ENCODE measurements at places on chromosomes 1 and 21. TPM values are rescaled to one million over a fixed set of nuclear protein-coding genes. Genes with fewer than 3 reads are reported as not detected.
A peak's percentile ranks its signal among the peaks of the same experiment; 100 is the strongest.

GRCh38 chr1:41868241-41868998, 50.3 kb downstream of the HIVEP3 start:
- H3K27me3 ChIP-seq, result no peaks in the 10 kb centered on the region
- no peak overlapping the region for H3K4me3 ChIP-seq
- H3K36me3 ChIP-seq, result no peaks in the 10 kb centered on the region
- H3K4me1 ChIP-seq, result no peaks in the 10 kb centered on the region

DNA sequence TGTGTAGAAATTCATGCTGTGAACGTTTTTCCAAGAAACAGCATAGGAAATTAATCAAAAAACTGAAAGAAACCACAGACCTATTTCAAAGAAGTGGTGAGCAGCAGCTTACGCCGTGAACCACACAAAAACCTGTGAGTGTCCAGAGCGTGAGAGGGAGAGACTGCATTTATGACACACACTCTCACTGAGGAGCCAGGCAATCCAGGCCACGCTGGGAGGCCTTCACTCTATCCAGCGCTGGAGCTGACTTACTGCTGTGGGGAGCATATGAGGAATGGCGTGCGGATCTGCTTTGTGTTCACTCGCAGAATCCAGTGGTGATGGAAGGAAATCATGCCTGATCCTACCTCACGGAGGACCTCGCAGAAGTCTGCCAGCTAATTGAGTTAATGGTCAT, 12.7 kb downstream of the ADAMTS1 start:
- no peak for DNase-seq
- no peaks in the 10 kb centered on the region for H3K4me1 ChIP-seq
- no peaks in the 10 kb centered on the region for H3K36me3 ChIP-seq
- H3K27me3 ChIP-seq, result no peaks in the 10 kb centered on the region
- no peak overlapping the region for H3K4me3 ChIP-seq

The TTC22 gene
- 1.7 TPM for total RNA-seq

GRCh38 chr21:23026878-23027277, 2028.7 kb downstream of the NCAM2 start:
- no peak for DNase-seq
- no peak overlapping the region for H3K4me3 ChIP-seq
- H3K36me3 ChIP-seq, result no peaks in the 10 kb centered on the region
- H3K27me3 ChIP-seq, result no peaks in the 10 kb centered on the region
- H3K4me1 ChIP-seq, result no peaks in the 10 kb centered on the region

GRCh38 chr1:158124999-158125398, 55.7 kb upstream of the CD1D start:
- no peaks in the 10 kb centered on the region for H3K4me1 ChIP-seq
- H3K27ac ChIP-seq, result no peak overlapping the region
- peaks cover 7% of the 10 kb centered on the region for H3K27me3 ChIP-seq
- no peaks in the 10 kb centered on the region for H3K36me3 ChIP-seq
- DNase-seq, result peak; percentile 93

GRCh38 chr1:232209357-232209756, 420.6 kb downstream of the SIPA1L2 start:
- no peak overlapping the region for H3K27ac ChIP-seq
- H3K4me1 ChIP-seq, result no peaks in the 10 kb centered on the region
- H3K27me3 ChIP-seq, result no peaks in the 10 kb centered on the region
- no peak for DNase-seq
- no peak overlapping the region for H3K4me3 ChIP-seq

- DNase-seq, result no peak
- peaks cover 24% of the 10 kb centered on the region for H3K27me3 ChIP-seq
- no peak overlapping the region for H3K4me3 ChIP-seq
- no peak overlapping the region for H3K27ac ChIP-seq
Measured at GRCh38 chr1:931380-932172, 7.9 kb downstream of the SAMD11 start.

- DNase-seq, result no peak
- no peaks in the 10 kb centered on the region for H3K36me3 ChIP-seq
- no peak overlapping the region for H3K4me3 ChIP-seq
- H3K27me3 ChIP-seq, result no peaks in the 10 kb centered on the region
- no peak overlapping the region for H3K27ac ChIP-seq
Measured at GRCh38 chr1:66599899-66600737, 66.2 kb downstream of the SGIP1 start.

DNA sequence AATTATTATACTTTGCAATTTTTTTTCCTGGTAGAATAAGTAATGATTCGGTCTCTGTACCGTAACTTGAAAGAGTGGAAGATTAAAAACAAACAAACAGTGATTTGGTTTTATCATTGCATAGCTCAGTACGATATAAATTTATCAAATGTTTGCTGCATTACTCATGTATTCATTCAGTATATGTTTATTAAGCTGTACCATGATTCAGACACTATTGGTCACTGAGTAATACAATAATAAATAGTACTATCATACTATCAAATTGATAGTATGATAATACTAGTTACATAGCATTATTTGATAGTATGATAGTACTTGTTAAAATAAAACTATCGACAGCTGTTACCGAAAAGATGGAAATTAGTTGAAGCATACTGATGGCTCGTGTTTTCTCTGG, 12.1 kb downstream of the CENPF start:
- no peaks in the 10 kb centered on the region for H3K36me3 ChIP-seq
- H3K4me1 ChIP-seq, result no peaks in the 10 kb centered on the region
- H3K27me3 ChIP-seq, result no peaks in the 10 kb centered on the region
- H3K27ac ChIP-seq, result no peak overlapping the region
- no peak for DNase-seq

- no peak overlapping the region for H3K4me3 ChIP-seq
- peaks cover 3% of the 10 kb centered on the region for H3K27me3 ChIP-seq
- no peaks in the 10 kb centered on the region for H3K36me3 ChIP-seq
- no peaks in the 10 kb centered on the region for H3K4me1 ChIP-seq
Measured at GRCh38 chr1:220484135-220484534, 43.8 kb upstream of the MARK1 start.

The NHLH1 gene
- not detected for total RNA-seq

DNA sequence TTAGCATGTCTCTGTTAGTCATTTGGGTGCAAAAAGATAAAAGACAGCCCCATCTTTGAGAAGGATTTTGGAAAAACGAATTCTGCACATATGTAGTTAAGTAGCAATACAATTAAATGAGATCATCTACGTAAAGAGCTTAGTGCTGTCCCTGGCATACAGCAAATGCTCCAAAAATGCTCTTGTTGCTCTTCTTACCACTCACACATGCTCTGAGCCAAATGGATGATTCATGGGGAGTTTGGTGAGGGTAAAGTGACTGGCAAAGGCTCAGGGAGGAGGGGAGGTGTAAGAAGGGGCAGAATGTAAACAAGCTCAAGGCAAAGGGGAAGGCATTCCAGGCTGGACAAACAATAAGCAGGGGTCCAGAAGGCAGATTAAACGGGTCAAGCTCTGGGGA, 191.9 kb downstream of the AK5 start:
- no peaks in the 10 kb centered on the region for H3K36me3 ChIP-seq
- H3K27me3 ChIP-seq, result no peaks in the 10 kb centered on the region
- no peak overlapping the region for H3K27ac ChIP-seq
- H3K4me1 ChIP-seq, result no peaks in the 10 kb centered on the region

- no peaks in the 10 kb centered on the region for H3K36me3 ChIP-seq
- H3K27ac ChIP-seq, result peak overlapping the region; percentile 56
- peaks cover 20% of the 10 kb centered on the region for H3K4me1 ChIP-seq
Measured at GRCh38 chr1:87331365-87332241, 2.9 kb downstream of the LMO4 start.

GRCh38 chr1:14561014-14561693, 37.3 kb upstream of the KAZN start:
- no peaks in the 10 kb centered on the region for H3K4me1 ChIP-seq
- no peaks in the 10 kb centered on the region for H3K27me3 ChIP-seq
- H3K27ac ChIP-seq, result no peak overlapping the region
- no peak overlapping the region for H3K4me3 ChIP-seq

DNA sequence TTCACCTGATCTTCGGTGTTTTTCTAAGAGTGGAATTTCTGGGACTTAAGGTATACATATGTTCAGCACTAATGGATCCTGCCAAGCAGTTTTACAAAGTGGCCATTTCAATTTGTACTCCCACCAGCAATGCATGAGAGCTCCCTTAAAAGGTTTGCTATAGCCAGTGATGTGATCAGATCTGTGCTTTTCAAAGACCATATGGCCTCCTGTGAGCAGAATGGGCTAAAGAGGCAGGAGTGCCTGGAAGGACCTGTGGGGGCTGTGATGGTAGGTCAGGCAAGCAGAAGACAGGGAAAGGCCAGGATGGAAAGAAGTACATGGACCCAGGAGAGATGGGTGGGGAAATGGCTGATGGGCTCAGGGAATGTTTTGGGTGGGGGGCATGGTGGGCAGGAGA, 252.7 kb downstream of the DISC1 start:
- H3K36me3 ChIP-seq, result no peaks in the 10 kb centered on the region
- DNase-seq, result no peak
- no peak overlapping the region for H3K27ac ChIP-seq
- no peak overlapping the region for H3K4me3 ChIP-seq

Data from adrenal gland (tissue), 19 donors.